Right atrium auricular region (tissue), 2 donors: ENCODE measurements at places on chromosomes 13 and 19. TPM values are rescaled to one million over a fixed set of nuclear protein-coding genes. Genes with fewer than 3 reads are reported as not detected.
A peak's percentile ranks its signal among the peaks of the same experiment; 100 is the strongest.

- H3K27me3 ChIP-seq = no peaks in the 10 kb centered on the region
- H3K27ac ChIP-seq = peak overlapping the region; percentile 91
- H3K36me3 ChIP-seq = no peaks in the 10 kb centered on the region
- H3K4me1 ChIP-seq = peaks cover 18% of the 10 kb centered on the region
Observed at GRCh38 chr13:30408319-30409101, 13.8 kb upstream of the UBE2L5 start.

DNA sequence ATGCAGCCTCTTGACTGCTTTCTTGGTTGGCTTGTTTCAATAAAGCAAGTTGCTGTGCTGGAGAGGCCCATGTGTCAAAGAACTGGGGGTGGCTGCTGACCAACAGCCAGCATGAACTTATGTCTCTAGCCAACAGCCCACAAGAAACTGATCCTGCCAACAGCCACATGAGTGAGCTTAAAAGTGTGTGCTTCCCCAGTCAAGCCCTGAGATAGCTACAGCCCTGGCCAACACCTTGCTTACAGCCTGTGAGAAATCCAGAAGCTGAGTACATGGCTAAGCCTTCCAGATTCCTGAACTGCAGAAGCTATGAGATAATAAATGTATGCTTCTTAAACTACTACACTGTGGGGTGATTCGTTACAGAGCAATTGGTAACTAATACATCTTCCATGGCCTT, 38.9 kb upstream of the IPO5 start:
- no peaks in the 10 kb centered on the region for H3K4me1 ChIP-seq
- H3K36me3 ChIP-seq = no peaks in the 10 kb centered on the region
- DNase-seq = no peak
- no peaks in the 10 kb centered on the region for H3K27me3 ChIP-seq
- no peak overlapping the region for H3K27ac ChIP-seq

- H3K27me3 ChIP-seq = no peaks in the 10 kb centered on the region
- peaks cover 99% of the 10 kb centered on the region for H3K36me3 ChIP-seq
- no peak overlapping the region for H3K4me3 ChIP-seq
Observed at GRCh38 chr19:45827459-45828093, 12.5 kb upstream of the RSPH6A start.

- H3K27me3 ChIP-seq = no peaks in the 10 kb centered on the region
- peak overlapping the region; percentile 88 for H3K27ac ChIP-seq
- H3K4me1 ChIP-seq = no peaks in the 10 kb centered on the region
- peak overlapping the region; percentile 38 for H3K4me3 ChIP-seq
Observed at GRCh38 chr13:33205224-33205623, 80.3 kb downstream of the STARD13 start.

DNA sequence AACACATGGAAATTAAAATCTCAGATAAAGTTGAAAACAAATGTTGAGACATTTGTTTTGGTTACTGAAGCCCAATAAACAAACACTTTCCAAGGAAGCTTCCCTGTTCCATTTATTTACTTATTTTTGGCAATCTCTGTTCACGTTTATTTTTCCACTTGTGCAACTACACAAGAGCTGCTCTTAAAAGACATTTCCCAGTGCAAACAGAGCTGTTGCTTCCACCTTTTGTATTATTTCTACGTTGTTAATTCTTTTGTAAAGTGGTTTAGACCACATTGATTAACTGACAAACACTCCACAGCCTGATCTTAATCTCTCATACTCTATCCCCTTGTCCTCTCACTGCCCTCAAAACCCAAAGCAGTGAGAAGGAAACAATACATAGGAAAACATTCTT, 757.6 kb downstream of the LIG4 start:
- H3K36me3 ChIP-seq = no peaks in the 10 kb centered on the region
- H3K4me1 ChIP-seq = no peaks in the 10 kb centered on the region
- no peak overlapping the region for H3K4me3 ChIP-seq
- no peaks in the 10 kb centered on the region for H3K27me3 ChIP-seq

- no peaks in the 10 kb centered on the region for H3K27me3 ChIP-seq
- DNase-seq = no peak
- H3K27ac ChIP-seq = no peak overlapping the region
- H3K4me3 ChIP-seq = no peak overlapping the region
- H3K36me3 ChIP-seq = peaks cover 22% of the 10 kb centered on the region
Observed at GRCh38 chr19:4997297-4997696, 28.4 kb downstream of the KDM4B start.

DNA sequence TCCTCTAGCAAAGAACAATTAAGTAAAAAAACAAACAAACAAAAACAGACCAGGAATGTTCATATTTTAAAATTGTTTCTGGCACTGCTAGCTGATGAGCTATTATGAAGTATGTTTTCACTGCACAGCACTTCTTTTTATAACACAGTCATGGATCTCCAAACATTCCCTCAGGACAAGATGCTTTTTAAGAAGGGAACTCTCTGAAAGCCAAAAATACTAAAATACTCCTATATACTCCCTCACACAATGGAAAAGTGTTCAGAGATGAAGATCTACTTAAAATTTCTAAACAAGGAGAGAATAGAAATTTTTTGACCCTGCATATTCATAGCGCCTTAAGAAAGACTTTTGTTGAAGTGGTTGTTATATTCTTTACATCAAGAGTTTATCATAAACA, 926.8 kb downstream of the DIAPH3 start:
- no peak overlapping the region for H3K27ac ChIP-seq
- no peak for DNase-seq
- no peak overlapping the region for H3K4me3 ChIP-seq
- H3K36me3 ChIP-seq = no peaks in the 10 kb centered on the region
- H3K27me3 ChIP-seq = no peaks in the 10 kb centered on the region

DNA sequence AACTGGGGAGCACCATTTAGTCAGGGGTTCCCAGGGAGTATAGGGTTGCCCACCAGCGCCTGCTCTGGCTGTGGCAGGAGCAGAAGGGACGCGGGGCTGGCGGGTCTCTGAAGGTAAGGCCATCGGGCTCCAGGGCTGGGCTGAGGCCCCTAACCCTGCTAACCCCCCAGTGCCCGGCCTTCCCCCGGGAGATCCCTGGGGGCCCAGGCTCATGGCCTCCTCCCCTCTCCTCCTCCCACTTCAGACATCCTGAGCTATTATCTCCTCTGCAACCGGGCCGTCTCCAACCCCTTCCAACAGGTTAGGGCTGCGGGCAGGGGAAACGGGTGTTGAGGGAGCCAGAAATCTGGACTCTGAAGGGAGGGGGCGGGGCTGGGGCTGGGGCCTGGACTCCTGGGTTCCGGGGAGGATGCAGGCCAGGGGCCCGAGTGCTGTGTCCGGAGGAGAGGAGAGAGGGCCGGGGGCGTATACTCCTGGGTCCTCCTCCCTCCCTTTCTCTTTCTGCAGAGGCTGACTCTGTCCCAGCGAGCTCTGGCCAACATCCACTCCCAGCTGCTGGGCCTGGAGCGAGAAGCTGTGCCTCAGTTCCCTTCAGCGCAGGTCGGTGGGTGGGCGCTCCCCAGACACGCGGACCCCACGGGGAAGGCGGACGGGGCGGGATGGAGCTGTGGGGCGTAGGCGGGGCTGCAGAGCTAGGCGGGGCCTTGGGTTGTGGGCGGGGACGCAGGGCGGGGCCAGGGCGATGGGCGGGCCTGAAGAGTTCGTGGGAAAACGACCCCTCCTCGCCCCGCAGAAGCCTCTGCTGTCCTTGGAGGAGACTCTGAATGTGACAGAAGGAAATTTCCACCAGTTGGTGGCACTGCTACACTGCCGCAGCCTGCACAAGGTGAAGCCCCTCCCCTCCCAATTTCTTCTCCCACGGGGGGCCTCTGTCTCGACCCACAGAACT, 15.3 kb downstream of the TTYH1 start:
- H3K27ac ChIP-seq = no peak overlapping the region
- no peaks in the 10 kb centered on the region for H3K4me1 ChIP-seq
- H3K4me3 ChIP-seq = peak overlapping the region; percentile 31
- no peaks in the 10 kb centered on the region for H3K27me3 ChIP-seq
- H3K36me3 ChIP-seq = no peaks in the 10 kb centered on the region

DNA sequence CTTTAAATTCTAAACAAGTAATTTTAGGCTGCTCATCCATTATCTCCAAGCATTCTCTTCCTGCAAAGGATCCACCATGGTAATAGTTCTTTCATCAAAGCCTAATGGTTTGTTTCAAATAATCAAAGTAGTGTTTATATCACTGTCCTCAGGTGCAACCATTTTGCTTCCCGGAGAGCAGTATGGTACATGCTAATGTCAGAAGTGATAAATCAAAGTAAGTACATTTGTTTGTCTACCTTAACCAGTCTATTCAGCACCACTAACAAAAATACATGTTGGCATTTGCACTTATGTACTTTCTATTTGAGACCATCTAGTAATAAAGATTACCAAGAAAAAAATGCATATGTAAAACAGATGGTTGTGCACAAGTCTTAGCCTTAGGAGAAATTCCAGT, 37.5 kb downstream of the DACH1 start:
- no peaks in the 10 kb centered on the region for H3K36me3 ChIP-seq
- no peak overlapping the region for H3K27ac ChIP-seq
- no peak overlapping the region for H3K4me3 ChIP-seq

- H3K4me1 ChIP-seq = no peaks in the 10 kb centered on the region
- H3K27me3 ChIP-seq = no peaks in the 10 kb centered on the region
- H3K36me3 ChIP-seq = peaks cover 21% of the 10 kb centered on the region
- H3K4me3 ChIP-seq = no peak overlapping the region
Observed at GRCh38 chr19:16135430-16136127, 7.9 kb upstream of the HSH2D start.

DNA sequence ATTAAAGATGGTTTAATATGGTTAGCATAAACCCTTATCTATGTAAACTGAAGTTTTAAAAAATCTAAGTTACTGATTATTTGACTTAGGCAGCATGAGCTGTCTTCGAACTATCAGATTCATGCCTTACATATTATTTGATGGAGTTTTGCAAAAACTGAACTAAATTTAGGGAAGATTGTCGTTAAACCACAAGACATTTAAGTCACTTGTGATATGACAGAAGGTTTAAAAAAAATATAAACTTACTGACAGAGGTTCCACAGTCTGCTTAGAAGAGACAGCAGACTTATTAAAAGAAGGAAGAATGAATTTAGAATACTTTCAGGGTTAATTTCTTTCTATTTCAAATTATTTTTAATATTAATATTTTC, 110.9 kb upstream of the FRY start:
- H3K27me3 ChIP-seq = no peaks in the 10 kb centered on the region
- no peak overlapping the region for H3K27ac ChIP-seq
- peaks cover 17% of the 10 kb centered on the region for H3K4me1 ChIP-seq
- H3K4me3 ChIP-seq = no peak overlapping the region

DNA sequence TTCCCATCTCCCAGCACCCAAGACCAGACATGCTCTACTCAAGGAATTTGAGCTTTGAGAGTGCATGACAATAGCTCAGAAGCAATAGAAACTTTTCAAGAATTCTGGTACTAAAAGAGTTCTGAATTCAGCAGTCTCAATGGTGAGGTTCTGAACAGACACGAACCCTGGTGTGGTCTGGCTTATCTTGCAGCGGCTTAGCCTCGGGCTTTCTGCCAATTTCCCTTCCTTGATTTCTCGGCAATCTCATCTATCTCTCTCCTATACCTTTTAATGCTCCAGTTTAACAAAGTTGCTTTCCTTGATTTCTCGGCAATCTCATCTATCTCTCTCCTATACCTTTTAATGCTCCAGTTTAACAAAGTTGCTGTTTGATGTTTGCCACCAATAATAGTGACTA, 174.6 kb downstream of the SPRY2 start:
- no peak overlapping the region for H3K4me3 ChIP-seq
- H3K27ac ChIP-seq = no peak overlapping the region

DNA sequence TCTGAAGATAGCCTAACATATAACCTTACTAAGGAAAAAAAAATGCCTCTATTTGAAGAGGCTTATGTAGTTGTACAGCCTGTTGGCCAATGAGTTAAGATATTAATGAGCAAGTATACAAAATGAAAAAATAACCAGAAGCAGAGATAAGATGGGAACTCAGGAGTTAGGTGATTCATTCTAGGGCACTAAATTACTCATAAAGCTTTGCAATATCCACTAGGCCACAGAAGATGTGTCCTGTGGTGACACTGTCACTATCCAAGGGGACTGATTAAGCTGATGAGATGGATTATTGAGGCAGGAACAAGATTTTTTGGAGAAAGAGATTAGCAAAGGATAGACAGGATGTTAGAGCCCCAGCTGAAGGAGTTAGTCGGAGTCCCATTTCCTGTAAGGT, 99.6 kb downstream of the LIG4 start:
- no peaks in the 10 kb centered on the region for H3K27me3 ChIP-seq
- no peaks in the 10 kb centered on the region for H3K4me1 ChIP-seq
- H3K27ac ChIP-seq = no peak overlapping the region
- H3K36me3 ChIP-seq = no peaks in the 10 kb centered on the region
- H3K4me3 ChIP-seq = no peak overlapping the region
- DNase-seq = no peak

GRCh38 chr13:102359264-102359663, 42.6 kb downstream of the FGF14 start:
- H3K27ac ChIP-seq = no peak overlapping the region
- H3K27me3 ChIP-seq = no peaks in the 10 kb centered on the region
- DNase-seq = no peak
- no peaks in the 10 kb centered on the region for H3K4me1 ChIP-seq
- H3K36me3 ChIP-seq = no peaks in the 10 kb centered on the region
- no peak overlapping the region for H3K4me3 ChIP-seq

- DNase-seq = no peak
- peaks cover 20% of the 10 kb centered on the region for H3K36me3 ChIP-seq
- H3K4me1 ChIP-seq = no peaks in the 10 kb centered on the region
- no peaks in the 10 kb centered on the region for H3K27me3 ChIP-seq
Observed at GRCh38 chr13:41361491-41361890, 50.4 kb downstream of the NAA16 start.

GRCh38 chr19:4597278-4597974, 37.9 kb upstream of the SEMA6B start:
- H3K4me3 ChIP-seq = peak overlapping the region; percentile 38
- H3K36me3 ChIP-seq = no peaks in the 10 kb centered on the region
- H3K27ac ChIP-seq = no peak overlapping the region
- DNase-seq = no peak
- H3K4me1 ChIP-seq = no peaks in the 10 kb centered on the region
- H3K27me3 ChIP-seq = peaks cover 11% of the 10 kb centered on the region

The EPSTI1 gene
- 3.9 TPM for total RNA-seq

The IL4I1 gene
- total RNA-seq = not detected

The ZNF28 gene
- 8.1 TPM for total RNA-seq

The VAV1 gene
- total RNA-seq = 0.52 TPM

The RASAL3 gene
- 0.48 TPM for total RNA-seq

The TSPAN16 gene
- total RNA-seq = not detected

The ZNF296 gene
- not detected for total RNA-seq

The BEST2 gene
- not detected for total RNA-seq

The ZNF253 gene
- 6.6 TPM for total RNA-seq
